ENCODE measurements at places on chromosomes 2 and 18.

DNA sequence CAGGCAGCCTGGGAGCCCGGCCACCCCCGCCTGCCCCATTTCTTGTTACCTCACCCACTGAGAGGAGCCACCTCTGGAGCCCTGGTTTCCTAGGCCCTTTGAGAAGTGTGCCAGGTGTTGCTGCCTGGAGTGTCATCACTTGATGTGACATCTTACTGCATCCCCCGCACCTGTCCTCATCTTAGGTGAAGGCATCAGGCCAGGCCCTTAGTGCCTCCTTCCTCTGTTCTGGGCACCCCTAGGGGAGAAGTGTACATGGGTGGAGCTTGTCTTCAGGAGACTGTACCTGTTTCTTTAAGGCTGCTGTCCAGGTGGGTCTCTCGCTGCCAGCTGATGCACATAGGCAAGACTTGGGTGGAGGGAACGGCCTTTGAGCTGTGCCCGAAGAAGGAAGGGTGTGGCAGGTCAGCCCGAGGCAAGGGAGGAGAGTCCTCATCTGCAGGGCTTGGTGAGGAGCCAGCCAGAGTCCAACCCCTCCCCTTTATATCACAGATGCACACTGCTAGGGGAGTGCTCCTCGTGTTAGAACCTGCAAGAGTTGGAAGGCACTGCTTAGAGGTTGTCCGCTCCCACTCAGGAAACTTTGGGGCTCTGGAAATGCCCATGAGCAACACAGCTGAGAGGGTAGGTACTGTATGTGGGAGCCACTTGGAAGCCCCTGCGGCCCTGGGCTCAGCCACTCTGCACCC lies 45.9 kb downstream of the NCK2 start:
- DNase-seq: no peak

DNA sequence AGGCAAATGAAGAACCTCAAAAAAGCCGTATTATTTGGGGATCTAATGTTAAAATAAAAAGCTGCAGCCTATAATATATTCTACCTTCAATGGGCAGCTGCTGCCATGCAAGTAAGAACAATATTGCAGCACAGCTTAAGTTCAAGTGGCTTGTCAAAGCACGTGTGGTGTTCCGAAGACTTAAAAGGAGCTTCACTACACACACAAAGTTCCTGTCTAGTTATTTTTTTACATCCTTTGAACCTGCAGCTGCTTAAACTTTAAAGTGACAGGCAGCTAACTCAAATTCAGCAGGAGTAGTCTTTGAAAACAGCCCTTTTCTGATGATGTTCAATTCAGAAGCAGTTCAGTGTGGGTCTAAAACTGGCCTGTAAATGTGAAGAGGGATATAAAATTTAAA lies 85.8 kb upstream of the XIRP2 start:
- DNase-seq: no peak

GRCh38 chr2:150041722-150042425 lies 445.6 kb downstream of the RND3 start:
- DNase-seq: no peak

DNA sequence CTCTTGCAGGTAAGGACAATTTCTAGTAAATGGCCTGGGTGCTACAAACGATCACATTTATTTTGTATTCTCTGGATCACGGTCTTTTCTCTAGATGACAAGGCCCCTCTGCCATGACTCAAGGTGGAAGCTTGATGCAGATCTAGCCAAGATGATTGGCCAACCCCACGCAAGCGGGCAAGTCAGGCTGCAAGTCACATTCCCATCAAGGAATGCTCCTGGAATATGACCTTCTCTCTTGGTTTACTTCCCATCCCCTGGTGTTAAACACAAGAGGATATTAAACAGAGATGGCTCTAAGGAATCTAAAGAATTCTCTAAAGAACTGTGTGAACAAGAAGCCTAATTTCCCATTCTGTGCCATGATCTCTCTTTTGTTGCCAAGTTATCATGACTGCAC lies 97.3 kb upstream of the SERPINE2 start:
- DNase-seq: no peak

DNA sequence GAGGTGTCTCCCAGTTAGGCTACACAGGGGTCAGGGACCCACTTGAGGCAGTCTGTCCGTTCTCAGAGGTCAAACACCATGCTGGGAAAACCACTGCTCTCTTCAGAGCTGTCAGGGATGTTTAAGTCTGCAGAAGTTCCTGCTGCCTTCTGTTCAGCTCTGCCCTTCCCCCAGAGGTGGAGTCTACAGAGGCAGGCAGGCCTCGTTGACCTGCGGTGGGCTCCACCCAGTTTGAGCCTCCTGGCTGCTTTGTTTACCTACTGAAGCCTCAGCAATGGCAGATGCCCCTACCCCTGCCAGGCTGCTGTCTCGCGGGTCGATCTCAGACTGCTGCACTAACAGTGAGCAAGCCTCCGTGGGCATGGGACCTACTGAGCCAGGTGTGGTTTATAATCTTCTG lies 346.3 kb downstream of the CELF4 start:
- DNase-seq: no peak

DNA sequence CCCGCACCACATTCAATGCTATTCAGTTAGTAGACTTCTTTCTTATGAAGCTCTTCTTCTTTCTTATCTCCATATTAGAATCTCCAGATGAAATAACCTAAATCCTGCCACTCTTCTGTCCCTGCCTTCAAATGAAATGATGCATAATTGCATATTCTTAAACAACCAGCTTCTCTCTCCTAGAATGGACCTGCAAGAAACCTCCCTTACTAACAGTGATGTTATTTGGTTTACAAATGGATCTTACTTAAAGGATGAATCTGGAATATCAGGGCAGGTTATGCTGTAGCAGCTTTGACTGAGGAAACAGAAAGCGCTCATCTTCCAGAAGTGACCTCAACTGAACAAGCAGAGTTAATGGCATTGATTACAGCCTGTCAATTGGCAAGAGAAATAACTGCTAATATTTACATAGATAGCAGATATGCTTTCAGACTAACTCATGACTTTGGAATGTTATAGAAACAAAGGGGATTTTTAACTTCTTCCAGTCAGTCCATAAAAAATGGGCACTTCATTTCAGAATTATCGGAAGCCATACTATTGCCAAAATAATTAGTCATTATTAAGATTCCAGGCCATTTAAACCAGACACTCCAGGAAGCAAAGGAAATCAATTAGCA lies 755.7 kb upstream of the HS6ST1 start:
- DNase-seq: no peak

DNA sequence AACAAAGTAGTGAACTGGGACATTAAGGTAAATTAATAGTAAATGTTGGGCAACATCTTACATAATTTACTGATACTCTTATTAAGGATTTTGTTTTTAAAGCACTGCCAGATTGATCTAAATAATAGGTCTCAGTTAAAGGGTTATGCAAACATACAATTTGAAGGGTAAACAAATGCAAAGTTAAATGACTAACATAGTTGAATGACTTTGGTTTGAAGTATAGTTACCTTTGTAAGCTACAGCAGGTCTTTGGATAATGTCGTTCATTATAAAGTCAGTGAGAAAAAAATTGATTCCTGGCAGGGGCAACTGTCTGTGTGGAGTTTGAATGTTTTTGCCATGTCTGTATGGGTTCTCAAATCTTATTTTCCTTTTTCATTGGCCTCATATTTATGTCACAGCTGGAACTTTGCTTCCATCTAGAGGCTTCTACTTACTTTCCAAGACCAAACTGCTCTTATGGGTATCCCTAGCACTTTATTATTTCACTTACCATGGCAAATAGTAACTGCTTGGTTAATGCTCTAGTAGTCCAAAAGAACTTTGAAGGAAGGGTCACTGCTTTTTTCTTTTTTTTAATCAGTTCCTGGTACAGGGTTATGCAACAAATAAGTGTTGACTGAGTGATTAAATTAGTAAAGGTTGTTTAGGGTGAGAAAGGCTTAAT lies 107.8 kb downstream of the NBEAL1 start:
- no peak for DNase-seq

DNA sequence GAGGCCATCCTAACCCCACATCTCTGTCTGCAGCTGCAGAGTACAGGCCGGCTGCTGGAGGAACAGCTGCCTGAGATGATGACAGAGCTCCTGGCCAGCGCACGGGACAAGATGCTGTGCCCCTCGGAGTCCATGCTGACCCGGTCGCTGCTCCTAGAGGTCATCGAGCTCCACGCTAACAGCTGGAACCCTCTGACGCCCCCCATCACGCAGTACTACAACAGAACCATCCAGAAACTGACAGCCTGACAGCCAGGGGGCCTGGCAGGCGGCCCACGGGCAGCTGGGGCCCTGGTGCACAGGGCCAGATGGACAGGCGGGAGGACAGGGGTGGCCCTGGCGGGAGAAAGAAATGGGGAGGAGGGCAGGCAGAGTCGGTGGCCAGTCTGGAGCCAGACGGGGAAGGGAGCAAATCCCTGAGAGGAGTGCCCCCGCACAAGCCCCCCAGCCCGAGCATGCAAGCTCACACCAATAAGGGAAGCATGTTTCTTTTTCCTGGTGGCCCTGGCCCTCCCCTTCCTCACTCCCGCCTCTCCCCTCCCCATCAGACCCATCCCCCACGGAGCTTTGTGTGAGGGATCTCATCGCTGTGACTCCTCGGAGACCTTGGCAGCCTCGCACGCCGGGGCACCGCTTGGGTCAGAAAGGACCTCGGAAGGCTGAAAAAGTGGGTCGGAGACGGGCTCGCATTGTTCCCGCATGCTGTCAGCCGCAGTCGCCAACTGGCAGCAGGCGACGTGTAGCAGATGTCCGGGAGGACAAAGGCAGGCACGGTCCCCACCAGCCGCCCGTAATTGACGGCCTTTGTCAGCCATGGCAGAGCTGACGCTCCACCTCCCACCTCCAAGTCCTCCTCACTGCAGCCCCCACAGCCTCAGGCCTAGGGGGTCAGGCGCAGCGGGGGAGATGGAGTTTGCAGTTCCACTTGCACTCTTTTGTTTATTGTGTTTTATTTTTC lies 91.2 kb downstream of the SMAD7 start:
- DNase-seq: no peak

- no peak for DNase-seq
Observed at GRCh38 chr18:36597636-36598035, 231.2 kb downstream of the TPGS2 start.

DNA sequence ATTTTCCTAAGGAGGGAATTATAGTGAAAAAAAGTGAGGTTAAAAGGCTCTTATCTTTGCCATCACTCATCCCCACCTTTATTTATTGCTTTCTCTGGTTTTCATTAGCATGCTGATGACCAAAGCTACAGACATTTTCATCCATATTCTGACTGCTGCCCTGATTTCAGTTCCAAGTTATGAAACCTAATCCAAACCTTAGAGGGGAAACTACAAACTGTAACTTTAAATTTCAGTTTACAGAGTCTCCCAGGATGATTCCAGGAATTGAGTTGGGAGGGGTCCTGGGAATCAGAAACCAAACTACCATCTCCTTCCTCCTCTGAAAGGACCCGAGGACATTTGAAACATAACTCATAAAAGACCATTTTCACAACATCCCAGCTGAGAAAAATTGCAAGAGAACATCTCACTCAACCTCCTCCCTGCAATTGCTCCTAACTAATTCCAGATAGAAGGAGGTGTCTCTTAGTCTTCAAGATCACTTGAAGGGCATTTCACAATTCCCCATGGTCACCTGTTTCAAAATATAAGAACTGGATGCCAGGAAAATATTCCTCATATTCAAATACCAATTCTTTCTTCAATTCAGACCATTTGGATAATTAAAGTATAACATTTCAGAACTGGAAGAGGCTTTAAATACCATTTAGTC lies 520.6 kb downstream of the TNS1 start:
- no peak for DNase-seq

DNA sequence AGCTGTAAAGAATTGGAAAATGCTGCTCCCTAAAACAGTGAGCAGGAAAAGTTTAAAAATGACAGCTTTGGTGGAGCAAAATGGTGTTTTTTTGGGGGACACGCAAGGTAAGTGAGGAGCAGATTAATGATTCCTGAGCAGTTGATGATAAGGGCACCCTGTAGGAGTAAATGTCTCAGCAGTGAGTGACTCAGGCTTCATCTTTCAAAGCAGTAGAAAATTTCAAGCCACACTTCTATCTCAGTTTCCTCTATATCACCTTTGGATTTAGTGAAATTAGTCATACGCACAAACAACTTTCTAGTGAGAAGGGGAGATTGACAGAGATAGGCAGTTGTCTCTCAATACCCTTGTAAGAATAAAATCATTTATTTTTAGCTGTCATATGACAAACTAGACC lies 709.0 kb upstream of the FAM98A start:
- DNase-seq: no peak

- no peak for DNase-seq
Observed at GRCh38 chr2:215409331-215410127, 26.3 kb downstream of the FN1 start.

DNA sequence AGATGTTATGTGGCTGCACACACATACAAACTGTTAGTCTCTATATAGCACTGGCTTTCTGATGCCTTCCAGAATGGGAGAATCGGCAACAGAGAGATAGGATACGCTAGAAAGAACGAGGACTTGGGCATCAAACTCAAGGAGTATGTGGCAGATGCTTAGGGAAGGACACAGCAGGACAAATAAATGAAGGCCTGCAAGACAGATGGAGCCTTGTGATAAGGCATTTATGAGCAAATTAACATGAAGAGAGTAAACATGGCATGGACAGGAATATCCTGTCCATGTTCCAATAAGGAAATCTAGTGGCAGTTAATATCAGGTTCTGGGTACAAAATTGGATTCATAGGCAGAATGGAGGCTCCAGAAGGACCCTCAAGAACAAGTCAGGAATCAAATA lies 136.9 kb downstream of the SLC4A10 start:
- DNase-seq: no peak

GRCh38 chr18:10086458-10087210 lies 172.8 kb downstream of the VAPA start:
- no peak for DNase-seq

- DNase-seq: no peak
Observed at GRCh38 chr2:61367177-61367576, 103.7 kb downstream of the USP34 start.

DNA sequence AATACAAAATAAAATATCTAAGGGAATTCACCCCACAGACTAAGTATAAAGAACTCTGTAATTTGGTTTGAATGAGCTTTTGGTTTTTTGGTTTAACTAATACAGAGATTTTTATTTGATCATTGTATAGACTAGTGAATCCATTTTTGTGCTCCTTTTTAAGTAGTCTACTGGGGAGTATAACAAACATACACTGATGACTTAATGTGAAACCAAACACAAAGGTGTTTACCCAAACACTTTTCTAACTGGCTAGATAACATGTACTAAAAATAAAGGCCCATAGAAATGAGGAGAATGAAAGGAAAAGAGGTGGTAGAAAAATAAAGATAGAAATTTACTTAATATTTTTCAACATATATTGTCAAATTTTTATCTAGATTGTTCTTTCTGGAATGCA lies 146.0 kb downstream of the NRXN1 start:
- DNase-seq: no peak

- DNase-seq: no peak
Observed at GRCh38 chr18:79871026-79871390, 73.3 kb downstream of the KCNG2 start.

Data from hematopoietic multipotent progenitor cell (in vitro differentiated cells).